ENCODE measurements at places on chromosomes 11 and 22.

DNA sequence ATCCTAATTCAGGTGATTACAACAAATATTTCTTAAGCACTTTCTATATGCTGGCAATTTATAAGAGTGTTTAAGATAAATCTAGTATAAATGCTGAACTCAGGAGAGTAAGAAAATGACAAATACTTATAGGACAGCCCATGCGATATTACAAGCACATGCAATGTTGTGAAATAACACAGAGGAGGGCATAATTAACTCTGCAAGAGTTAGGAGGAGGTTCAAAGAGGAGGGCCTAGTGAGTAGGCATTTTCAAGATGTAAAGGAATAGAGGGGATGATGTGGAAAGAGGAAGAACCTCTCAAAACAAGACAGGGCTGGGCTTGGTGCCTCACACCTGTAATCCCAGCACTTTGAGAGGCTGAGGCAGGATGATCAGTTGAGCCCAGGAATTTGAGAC, 37.1 kb upstream of the IL17RA start:
- DNase-seq = no peak

DNA sequence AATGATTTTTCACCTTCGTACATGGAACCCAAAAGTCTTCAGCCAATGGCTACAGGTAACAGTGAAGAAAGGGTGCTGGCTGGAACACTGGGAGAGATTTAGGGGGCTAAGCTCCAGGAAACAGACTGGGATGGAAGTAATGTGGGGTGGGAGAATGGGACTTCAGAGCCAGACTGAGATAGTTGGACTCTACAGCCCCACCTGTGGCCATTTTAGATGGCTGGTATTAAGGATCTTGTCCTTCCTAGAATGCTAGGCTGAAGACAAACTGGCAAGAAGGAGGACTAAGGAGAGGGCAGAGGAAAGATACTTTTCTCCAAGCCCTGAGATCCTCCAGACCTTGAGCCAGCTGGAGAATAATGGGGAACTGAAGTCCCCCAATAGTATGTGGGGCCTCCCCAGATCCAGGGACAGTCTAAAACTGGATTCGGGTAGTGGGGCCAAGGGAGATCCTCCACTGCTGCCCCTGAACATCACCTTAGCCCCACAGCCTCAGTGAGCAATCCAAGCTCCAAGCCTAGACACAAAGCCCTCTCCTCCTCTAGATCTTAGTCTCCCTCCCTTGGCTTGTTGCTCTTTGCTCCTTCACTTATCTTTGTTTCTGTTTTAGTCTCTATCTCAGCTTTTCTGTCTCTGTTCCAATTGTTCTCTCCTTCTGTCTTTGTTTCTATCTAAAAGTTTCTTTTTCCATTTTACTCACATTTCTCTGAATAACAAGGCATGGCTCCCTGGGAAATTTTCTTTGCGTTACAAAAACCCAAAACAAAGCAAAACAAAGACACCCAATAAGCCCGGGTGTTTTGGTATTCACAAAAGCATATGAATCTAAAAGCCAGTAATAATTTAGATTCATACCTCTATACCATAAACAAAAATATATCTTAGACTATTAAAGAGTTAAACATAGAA, 16.2 kb upstream of the RRAS2 start:
- no peak for DNase-seq

- DNase-seq = no peak
These were observed 11.7 kb downstream of the FJX1 start for GRCh38 chr11:35629914-35630313.

DNA sequence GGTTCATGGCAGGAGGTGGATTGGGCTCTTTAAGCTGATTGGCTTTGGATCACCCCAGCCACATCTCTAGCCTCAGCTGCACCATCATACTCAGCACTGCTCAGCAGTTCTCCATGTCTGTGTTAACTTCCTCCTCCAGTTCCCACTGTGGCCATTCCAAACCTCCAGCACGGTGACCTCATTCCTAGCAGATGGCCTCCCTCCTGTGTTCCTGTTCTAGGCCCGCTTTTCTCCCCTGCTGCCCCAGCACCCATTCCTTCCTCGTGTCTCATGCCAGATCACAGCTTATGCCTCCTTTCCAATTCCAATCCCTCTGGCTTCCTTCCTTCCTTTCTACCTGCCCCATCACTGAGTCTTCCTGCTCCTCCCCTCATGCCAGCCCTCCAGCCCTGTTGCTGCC, 96.1 kb downstream of the MICAL2 start:
- no peak for DNase-seq

DNA sequence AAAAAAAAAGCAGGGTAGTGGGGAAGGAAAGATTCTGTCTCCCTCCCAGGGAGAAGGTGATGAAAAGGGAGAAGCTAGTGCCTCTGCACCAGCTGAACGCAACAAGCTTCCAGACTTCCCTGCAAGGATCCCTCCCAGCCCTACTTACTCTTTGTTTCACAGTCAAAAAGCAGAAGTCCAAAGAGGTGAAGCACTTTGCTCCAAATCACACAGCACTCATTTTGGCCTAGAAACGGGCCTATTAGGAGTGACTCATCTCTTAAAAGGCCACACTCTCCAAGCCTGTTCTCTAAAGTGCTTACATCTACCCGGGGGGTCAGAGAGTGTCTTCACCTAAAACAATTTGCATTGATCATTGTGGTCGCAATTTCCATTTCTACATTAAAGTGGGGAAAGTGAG, 17.7 kb upstream of the GRK3 start:
- DNase-seq = peak; percentile 74

GRCh38 chr11:100584201-100584985, 102.7 kb upstream of the ARHGAP42 start:
- no peak for DNase-seq

- no peak for DNase-seq
These were observed 31.2 kb downstream of the KMT5B start for GRCh38 chr11:68181719-68182451.

GRCh38 chr11:61908730-61909316, 8.5 kb downstream of the RAB3IL1 start:
- no peak for DNase-seq

DNA sequence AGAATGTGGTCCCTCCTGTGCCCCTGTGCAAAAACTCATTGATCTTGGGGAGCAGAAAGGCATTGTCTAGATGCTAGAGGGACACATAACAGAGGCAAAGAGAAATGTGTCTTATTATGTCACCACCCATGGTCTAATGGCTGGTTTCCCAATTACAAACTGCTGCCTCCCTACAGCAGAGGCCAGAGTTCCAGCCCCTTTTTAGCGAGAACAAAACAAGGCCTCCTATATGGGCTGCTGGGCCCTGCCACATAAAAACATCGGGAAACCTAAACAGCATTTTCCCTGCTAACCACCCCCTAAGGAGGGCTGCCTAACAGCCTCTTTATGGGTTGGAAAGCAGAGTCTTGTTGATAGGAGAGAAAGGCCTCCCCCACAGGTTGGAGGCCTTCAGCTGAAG, 75.2 kb upstream of the CRTAM start:
- DNase-seq = no peak

DNA sequence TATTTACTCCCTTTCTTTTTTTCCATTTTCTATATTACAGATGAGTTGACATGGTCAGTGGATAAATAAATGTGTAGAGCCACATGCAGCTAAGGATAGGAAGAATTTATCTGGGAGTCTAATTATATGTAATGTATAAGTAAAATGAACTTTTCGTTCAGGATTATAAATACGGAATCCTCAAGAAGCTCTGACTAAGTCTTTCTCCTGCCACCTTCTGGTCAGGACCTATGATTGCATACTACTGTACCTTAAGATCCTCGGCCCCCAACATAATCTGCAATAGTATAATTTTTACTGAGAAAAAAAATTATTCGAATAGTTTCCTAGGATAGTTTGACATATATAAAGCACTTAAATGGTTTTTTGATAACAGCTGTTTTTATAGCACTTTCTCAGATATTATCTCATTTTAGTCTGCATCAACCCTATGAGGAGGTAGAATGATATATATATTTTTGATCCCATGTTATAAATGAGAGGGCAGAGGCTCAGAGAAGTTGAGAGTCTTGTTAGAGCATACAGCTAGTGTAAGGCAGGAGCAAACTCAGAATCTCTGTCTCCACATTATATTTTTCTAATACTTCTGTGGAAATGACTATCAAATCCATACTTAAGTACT, 36.1 kb downstream of the CCDC90B start:
- peak; percentile 42 for DNase-seq

- DNase-seq = peak; percentile 62
These were observed 3.4 kb upstream of the SCUBE1 start for GRCh38 chr22:43346521-43346929.

DNA sequence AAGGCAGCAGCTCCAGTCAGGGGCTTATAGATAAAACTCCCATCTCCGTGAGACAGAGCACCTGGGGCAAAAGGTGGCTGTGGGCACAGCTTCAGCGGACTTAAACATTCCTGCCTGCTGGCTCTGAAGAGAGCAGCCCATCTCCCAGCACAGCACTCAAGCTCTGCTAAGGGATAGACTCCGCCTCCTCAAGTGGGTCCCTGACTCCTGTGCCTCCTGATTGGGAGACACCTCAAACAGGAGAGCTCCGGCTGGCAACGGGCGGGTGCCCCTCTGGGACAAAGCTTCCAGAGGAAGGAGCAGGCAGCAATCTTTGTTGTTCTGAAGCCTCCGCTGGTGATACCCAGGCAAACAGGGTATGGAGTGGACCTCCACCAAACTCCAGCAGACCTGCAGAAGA, 279.4 kb downstream of the LARGE1 start:
- DNase-seq = no peak

- peak; percentile 20 for DNase-seq
These were observed 104.2 kb upstream of the HSD17B12 start for GRCh38 chr11:43576320-43576802.

DNA sequence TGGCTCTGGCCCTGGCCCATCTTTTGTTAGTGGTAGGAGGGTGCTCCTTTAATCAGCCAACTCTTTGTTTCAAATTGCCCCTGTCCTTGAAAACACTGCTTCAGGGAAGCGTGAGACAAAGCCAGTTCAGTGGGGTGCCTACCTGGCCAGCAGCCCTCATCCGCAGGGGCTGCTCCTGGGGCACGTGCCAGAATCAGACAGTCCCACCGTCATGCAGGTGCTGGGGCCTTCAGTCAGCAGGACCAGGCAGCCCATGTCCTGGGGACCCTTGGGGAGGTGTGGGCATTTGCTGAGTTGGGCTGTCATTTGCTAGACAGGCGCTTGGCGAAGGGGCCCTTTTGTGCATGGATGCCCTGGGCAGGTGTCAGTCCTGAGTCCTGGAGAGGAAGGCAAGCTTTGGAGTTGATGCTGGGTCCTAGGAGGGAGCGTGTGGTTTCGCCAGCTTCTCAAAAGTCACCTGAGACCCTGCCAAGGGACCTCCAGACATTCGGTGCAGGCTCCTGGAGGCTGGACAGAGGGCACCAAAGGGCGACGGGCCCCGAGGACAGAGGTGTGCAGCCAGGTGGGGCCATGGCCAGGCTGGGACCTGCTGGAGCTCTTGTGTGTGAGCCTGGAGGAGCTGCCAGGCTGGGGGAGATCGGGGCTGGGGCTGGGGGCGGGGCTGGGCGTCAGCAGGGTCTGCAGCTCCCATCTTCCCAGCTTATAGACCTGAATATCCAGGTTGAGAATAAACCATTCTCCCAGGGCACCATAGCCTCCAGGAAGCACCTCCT, 15.0 kb upstream of the RTN4R start:
- no peak for DNase-seq

DNA sequence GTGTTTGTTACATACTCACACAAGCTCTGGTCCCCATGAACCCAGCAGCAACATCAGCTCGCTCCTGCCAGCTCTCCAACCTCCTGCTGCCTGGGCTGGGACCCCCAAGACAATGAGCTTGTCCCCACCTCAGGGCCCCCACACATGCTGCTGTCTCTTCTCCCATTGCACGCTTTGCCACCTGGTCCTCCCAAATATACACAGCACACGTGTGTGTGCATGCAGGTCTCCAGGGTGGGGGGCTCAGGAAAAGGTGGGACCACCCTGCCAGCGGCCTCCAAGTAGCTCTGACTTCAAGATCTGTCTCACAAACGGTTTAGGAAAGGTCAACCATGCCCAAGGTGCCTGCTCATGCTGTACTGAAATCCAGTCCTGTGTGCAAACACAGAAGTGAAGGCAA, 68.1 kb upstream of the CCND1 start:
- no peak for DNase-seq

DNA sequence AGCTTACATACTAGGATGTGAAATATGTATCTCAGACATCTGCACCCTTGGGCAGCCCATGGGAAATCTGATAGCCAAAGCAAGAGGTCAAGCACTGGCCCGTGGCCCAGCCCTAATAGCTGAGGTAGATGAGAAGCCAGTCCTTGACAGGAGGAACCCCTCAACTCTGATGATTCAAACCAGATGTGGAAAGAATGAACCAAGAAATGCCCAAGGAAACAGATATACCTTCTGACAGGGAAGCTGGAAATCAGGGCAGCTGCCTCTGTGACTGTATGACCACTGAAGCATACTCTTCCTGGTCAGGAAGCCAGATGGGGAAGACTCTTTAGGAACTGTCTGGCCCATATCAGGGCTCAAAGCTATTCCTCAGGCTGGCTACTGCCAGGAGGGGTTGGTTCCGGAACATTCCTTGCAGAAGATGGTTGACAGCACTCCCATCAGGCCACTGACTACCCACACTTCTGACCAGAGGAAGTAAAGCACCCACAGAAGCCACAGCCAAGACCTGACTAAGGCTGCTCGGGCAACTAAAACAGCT, 124.2 kb downstream of the SWAP70 start:
- peak; percentile 92 for DNase-seq

GRCh38 chr11:75894036-75894585, 79.1 kb downstream of the UVRAG start:
- DNase-seq = no peak

GRCh38 chr11:11701070-11701469, 79.3 kb upstream of the GALNT18 start:
- DNase-seq = no peak

- DNase-seq = peak; percentile 61
These were observed 565 bp downstream of the GAS2L1 start for GRCh38 chr22:29306835-29307595.

DNA sequence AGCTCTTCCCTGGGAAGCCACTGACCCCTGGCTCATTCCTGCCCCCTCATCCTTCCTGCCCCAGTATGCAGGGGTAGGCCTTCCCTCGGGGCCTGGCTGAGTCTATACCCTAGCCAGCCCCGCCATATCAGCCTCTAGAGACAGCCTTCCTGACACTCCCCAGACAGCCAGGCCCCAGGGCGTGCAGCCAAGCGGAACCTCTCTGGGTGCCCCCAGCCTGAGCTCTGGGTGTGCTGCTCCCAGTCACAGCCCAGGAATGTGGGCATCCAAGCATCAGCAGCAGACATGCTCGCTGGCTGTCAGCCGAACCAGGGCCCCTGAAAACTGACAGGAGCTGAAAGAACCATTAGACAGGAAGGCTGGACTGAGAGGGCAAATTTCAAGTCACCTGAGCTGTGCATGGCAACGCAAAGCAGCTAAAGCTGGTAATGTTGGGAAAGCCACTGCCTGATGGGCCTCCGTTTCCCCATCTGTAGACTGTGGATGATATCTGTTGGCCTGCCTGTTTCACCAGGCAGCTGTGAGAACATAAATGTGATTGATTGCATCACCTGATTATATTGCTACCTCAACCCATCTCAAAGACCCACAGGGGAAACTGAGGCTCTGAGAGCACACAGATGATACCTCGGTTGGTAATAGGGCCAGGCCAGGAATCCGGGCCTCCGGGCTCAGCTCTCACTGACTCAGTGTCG, 93.2 kb downstream of the LRRC32 start:
- no peak for DNase-seq

GRCh38 chr11:80261776-80262175, 820.9 kb upstream of the TENM4 start:
- no peak for DNase-seq

- no peak for DNase-seq
These were observed 21.6 kb downstream of the INCENP start for GRCh38 chr11:62145261-62145871.

- no peak for DNase-seq
These were observed 11.5 kb downstream of the PKNOX2 start for GRCh38 chr11:125175896-125176575.
